ENCODE measurements at places on chromosomes 12 and 14.

DNA sequence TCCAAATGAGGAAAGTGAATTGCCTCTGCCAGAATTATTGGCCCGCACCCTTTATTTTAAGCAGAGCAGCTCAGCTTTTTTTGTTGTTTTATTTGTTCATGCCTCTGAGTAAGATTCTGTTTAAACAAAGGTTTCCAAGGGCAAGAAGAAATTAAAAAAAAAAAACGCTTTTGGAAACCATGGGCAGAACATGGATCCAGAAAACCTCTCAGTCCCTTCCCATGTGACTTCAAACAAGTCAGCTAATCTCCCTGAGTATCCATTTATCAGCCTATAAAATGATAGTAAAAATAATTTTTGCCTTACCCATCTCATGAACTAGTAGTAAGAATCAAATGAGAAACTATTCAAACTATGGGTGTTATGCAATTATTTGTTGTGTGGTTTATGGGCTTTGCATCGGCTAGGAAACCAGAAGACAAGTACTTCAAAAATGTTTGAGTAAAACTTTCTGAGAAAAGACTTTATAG is 27.6 kb downstream of the KITLG start:
- DNase-seq: no peak

GRCh38 chr12:93745286-93745685 is 68.1 kb downstream of the CRADD start:
- DNase-seq: no peak

DNA sequence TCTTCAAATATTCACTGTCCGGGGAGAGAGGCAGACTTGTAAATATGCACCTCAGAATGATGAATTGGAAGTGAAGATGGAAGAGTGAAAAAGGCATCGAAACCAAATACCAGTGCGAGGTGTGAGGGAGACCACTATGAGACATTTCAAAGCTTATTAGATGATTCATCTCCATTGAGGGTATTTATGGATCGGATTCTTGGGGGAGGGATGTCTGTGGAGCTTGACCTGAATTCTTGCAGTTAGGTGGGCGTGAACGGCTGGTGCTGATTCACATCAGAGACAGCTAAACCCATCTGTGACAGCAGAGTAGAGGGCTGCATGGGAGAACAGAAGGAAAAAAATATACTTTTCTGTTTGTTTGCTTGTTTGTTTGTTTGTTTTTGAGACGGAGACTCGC is 677.2 kb downstream of the AACS start:
- no peak for DNase-seq

GRCh38 chr12:75982169-75982564 is 49.4 kb downstream of the PHLDA1 start:
- no peak for DNase-seq

- no peak for DNase-seq
Measured at GRCh38 chr14:36524220-36524837, 4.3 kb upstream of the NKX2-1 start.

GRCh38 chr14:102212845-102213244 is 73.1 kb downstream of the WDR20 start:
- DNase-seq: no peak

- no peak for DNase-seq
Measured at GRCh38 chr12:115451780-115452736, 768.1 kb upstream of the TBX3 start.

Measured in stimulated activated naive B cell treated with anti-CD40 and anti-IgM and Interleukin-4, amounts not matched to agents 10 μg/mL and 1 μg/mL and 100 μg/mL, for 72 hours (primary cell).